Activated effector memory CD4-positive, alpha-beta T cell treated with anti-CD3 and anti-CD28 coated beads, Interleukin-2, amount 50 U/mL, for 16 hours (primary cell): ENCODE measurements at places on chromosomes 6 and 20.

DNA sequence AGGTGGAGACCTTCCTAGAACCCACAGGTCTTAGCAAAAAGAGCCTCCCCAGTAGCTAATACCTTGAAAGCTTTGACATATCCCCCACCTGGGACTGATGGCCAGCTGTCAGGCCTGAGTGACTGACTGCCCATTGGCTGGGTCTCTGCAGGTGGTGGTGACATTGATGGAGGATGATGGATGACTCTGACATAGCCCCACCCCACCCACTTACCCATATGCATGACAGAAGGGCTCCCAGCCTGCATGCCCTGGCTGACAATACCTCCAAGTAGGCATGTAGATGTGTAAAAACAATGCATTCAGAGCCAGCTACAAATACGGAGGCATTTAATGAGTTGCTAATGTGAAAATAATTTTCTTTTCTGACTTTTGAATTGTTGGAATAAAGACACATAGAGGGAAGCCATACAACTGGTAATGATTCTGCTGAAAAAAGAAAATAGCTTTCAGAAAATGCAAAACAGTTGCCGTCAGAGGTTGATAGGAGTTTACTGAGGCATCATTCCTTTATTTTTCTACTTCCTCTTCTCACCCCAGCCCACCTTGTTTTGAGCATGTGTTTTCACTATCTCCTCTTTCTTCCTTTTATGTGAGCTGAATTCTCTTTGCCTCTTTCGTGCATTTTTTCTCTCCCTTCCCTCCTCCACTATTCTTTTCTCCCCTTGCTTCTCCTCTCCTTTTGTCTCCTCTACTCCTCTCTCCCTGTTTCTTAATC, 70.6 kb downstream of the OLIG3 start:
- no peak for DNase-seq

DNA sequence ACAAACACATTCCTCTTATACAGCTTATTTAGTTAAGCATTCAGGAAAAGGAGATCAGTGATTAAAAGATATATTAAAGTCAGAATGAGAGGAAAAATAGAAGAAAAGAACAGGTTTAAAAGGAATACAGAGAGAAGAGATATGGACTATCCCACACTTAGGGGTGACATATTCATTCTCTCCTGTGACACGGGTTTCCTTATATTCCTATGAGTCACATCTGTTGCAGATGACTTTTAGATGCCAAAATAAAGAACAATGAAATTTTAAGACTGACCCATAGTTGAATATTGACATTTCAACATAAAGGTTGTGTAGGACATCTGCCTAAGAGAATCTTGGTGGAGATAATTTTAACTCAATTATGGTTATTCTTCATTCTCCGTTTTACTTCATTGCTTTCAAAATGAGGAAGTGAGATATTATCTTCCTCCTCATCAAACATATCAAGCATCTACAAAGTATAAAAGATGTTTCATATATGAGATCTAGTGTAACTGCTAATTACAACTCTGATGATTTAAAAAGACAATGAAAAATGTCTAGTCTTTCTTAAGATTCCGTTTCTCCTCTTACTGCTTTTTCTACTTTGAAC, 1336.7 kb upstream of the CITED2 start:
- DNase-seq, result no peak

DNA sequence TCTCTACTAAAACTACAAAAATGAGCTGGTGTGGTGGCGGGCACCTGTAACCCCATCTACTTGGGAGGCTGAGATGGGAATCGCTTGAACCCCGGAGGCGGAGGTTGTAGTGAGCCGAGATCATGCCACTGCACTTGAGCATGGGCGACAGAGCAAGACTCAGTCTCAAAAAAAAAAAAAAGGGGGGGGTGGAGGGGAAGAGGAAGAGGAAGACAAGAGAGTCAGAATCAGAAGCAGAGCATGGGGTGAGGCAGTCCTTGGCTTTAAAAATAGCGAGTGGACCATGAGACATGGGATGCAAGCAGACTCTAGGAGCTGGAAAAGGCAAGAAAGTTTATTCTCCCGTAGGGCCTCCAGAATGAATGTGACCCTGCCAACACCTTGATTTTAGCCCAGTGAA, 3.9 kb upstream of the SLC9A8 start:
- DNase-seq, result peak; percentile 17

DNA sequence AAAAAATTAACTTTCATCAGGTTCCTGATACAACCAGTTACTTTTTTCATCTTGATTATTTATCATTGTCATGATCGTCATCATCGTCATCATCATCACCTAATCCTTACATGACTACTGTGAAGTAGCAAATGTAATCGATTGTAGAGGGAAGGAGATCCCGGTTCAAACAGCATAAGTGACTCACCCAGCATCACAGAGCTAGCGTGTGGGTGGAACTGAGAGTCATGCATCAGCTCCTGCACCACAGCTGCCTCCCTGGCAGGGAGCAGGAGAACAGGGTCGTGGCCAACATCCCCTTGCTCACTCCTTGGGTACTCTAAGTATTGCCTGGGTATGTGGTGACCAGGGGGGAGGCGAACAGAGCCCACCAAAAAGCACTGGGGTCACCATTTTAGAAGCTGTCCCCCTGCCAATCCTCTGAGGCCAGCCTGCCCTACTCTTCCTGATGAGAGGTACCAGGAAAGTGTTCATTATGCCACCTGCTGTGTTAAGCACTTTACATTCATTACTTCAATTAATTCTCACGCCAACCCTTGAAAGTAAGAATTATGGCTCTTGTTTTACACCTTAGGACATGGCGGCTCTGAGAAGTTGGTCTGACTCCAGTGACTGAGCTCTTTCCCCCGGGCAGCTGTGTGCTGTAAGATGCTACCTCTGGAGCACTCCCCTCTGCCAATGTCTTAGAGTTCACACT, 425.2 kb downstream of the CD83 start:
- DNase-seq, result peak; percentile 85

GRCh38 chr6:153058909-153059308, 56.4 kb upstream of the MTRF1L start:
- no peak for DNase-seq

DNA sequence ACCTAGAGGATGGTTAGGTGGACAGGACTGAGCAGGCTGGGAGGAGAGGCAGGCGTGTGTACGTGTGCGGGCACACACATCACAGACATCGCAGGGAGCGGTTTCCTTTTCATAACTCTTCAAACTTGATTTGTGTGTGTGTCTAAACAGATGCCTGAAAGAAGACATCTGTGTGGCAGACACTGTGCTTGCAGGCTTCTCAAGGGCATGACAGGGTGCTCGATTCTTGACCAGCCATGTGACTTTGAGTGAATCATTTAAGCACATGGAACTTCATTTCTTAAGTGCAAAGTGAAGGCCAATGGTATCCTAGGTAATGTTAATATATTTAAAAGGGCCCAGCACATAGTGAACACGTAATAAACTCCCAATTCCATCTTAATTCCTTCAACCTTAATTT, 186.5 kb downstream of the SCP2D1 start:
- DNase-seq, result no peak
